ENCODE measurements at places on chromosomes 12 and 14.

DNA sequence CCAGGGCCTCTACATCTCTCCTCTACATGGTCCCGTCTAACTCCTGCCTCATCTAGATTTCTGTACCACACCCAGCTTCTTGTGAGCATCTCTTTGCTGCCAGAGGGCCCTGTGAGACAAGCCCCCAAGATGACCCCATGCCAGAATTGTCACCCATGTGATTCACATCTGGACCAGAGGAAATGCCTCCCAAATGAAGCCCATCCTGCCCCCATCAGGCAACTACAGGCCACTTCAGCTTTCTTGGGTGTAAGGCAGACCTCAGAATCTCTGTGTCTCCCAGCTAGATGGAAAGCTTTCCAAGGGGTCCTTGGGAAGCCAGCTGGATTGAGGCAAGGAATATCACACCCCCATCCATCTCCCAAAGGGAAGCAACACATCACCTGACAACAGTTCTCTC lies 9.3 kb upstream of the OAS3 start:
- DNase-seq, result no peak

GRCh38 chr14:102982852-102983470 lies 60.5 kb downstream of the AMN start:
- no peak for DNase-seq

GRCh38 chr14:93957751-93958566 lies 18.4 kb downstream of the ASB2 start:
- no peak for DNase-seq

GRCh38 chr12:52926596-52927234 lies 21.8 kb upstream of the KRT8 start:
- no peak for DNase-seq

DNA sequence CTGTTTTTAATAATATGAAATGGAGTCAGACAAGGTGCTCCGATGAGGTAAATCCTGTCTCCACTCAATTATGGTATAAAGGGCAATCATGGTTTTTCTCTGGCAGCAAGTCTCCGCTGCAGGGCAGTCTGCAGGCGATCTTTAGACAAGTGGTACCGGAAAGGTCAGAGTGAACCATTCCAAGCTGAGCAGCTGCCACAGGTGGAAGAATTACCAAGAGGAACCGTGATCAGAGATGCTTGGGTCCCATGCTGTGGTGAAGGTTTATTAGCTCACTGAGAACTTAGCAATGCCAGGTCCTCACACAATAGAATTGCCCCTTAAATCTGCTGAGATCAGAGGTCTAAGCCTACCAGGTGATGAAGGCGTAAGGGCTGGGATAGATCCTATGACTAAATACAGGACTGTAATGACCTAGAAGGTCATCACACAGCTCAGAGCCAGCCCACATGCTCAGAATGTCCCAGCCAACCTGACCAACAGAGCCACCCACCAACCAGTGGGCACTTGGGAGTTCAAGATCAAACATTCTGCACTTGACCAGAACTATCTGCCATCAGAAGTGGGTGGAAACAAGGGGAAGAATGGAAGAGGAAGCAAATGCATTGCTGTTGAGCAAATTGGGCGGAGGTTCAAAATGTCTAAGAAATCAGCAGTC lies 175.2 kb upstream of the BCL2L14 start:
- DNase-seq, result no peak

- no peak for DNase-seq
Observed at GRCh38 chr14:76887191-76887590, 61.0 kb downstream of the LRRC74A start.

DNA sequence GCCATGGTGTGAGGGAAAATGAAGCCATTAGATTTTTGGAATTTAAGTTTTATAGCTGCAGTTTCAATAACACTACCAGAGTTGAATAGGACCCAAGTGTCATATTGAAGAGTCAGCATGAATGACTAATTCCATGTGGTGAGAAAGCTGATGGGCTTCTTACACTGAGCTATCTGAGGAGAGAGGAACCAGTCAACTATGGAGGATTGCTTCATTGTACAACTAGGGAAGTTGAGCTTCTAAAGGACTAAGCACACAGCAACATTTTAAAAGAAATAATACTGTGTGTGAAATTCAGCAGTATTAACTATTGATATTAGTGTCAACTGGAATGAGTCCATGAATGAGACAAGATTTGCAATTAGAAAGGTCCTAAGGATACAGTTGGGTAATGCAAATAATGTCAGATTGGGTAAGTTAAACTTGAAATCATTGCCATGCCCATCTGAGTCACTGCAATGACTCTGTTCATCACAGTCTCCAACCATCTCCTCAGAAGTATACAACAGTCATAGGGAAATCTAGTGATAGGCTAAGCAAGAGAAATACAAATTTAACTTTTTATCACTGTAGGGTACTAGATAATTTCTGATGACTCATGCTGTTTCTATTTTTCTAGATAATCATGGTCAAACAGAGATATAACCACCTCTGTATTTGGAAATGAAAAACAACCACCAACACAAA lies 394.2 kb downstream of the FSCB start:
- no peak for DNase-seq

- peak; percentile 48 for DNase-seq
Observed at GRCh38 chr14:89365061-89365801, 51.8 kb downstream of the FOXN3 start.

DNA sequence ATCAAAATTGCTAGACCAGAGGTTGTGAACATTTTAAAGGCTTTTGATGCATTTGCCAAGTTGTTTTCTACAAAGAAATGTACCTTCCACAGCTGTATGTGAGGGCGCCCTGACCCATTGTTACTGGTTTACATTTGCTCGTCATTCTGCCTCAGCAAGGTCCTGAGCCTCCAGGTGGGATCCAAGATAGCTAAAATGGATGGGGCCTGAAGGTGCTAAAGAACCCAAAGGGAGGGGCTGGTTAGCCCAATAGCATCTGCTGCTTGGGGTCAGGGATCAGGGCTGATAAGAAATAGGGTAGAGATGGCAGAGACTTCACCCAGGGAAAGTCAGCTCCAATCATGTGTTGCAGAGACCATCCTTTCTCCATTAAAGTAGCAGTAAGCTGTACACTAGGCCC lies 43.1 kb downstream of the GALNT16 start:
- DNase-seq, result no peak

DNA sequence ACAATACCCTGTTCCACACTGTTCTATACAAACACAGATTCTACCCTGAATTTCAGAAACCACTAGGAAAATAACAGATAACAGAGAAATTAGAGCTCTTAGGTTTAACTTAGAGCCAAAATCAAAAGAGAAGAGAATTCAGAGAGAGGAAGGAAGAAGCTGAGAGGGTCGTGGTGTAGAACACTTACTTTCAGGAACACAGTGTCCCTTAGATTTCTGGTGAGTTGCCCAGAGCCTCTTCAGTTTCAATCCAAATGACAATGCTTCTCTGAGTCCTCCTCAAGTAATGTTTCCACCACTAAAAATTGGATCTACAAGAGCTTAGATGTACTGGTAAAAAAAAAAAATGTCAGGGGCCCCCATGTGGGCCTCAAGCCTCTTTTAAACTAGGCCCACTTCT lies 2.6 kb downstream of the YAF2 start:
- no peak for DNase-seq

GRCh38 chr12:80766897-80767296 lies 50.2 kb downstream of the MYF5 start:
- DNase-seq, result no peak

GRCh38 chr14:53167602-53168328 lies 14.6 kb upstream of the DDHD1 start:
- no peak for DNase-seq

- DNase-seq, result no peak
Observed at GRCh38 chr12:88052686-88053085, 23.5 kb upstream of the C12orf50 start.

DNA sequence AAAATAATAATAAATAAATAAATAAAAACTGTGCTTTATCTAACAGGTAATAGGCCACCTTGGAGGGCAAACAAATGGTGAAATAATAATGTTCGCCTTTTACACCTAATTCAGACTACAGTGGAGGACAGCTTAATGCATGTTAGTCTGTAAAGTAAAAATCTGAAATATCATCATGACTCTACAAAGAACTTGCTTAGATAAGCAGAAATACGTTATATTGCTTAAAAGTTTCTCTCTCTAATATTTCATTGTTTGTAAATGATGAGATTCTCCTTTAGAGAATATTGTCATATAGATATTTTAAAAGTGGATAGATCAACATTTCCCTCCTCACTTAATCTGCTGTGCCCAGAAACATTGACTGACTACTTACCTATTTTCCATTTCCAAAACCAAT lies 98.7 kb upstream of the PDZRN4 start:
- no peak for DNase-seq

GRCh38 chr14:103656031-103656755 lies 27.2 kb downstream of the KLC1 start:
- DNase-seq, result no peak

GRCh38 chr12:65868133-65868705 lies 43.9 kb downstream of the HMGA2 start:
- DNase-seq, result no peak

DNA sequence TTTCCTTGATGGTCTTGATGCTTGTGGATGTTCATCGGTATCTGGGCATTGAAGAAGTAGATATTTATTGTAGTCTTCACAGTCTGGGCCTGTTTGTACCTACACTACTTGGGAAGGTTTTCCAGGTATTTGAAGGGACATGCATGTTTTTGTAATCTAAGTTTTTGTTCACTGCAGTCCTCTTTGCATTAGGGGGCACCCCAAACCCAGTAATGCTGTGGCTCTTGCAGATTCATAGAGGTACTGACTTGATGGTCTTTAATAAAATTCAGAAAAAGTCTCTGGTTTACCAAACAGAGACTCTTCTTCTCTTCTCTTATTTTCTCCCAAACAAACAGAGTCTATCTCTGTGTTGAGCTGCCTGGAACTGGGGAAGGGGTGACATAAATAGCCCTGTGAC lies 150.9 kb upstream of the SLC16A7 start:
- DNase-seq, result no peak
